ENCODE measurements at places on chromosomes 12 and 14.

DNA sequence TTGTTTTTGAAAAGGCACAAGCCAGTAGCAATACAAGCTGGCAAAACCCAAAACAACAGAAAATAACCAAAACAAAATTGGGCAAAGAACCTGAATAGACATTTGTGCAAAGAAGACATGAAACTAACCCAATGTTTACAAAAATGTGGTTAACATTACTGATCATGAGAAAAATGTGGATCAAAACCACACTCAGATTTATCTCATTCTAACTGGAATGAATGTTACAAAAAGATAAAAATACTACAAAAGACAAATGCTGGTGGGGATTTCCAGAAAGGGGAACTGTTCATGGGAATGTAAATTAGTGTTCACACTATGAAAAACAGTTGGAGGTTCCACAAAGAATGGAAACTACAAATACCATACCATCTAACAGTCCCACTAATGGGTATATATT lies 26.6 kb downstream of the ASCL4 start:
- DNase-seq, result no peak

- peak; percentile 30 for DNase-seq
Observed at GRCh38 chr14:57346741-57347140, 43.6 kb upstream of the NAA30 start.

- no peak for DNase-seq
Observed at GRCh38 chr12:16458521-16459078, 111.2 kb downstream of the MGST1 start.

DNA sequence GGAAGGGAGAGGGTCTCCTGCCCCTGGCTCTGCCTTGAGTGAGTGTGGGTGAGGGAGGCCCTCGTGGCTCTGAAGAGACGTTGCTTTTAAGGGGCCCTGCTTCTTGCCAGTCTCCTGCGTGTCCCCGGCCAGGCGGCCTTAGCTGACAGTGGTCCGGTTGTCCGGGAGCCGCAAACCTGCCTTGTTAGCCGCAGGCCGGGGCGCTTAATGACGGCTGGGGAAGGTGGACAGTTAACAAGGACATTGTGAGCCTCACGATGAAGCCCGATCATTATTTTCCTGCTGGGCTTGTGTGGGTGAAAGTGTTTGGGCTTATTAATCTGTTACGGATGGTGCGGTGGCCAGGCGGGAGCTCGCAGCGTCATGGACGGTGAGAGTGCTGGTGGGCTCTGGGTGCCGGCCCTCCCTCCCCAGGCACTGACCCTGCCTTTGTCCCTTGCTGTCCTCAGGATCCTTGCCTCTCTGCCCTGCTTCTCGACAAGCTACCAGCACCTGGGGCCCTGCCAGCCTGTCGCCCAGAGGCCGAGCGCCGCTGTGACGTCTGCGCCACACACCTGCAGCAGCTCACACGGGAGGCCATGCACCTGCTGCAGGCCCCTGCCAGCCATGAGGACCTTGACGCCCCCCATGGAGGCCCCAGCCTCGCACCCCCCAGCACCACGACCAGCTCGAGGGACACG lies 13.3 kb downstream of the KIF26A start:
- no peak for DNase-seq

DNA sequence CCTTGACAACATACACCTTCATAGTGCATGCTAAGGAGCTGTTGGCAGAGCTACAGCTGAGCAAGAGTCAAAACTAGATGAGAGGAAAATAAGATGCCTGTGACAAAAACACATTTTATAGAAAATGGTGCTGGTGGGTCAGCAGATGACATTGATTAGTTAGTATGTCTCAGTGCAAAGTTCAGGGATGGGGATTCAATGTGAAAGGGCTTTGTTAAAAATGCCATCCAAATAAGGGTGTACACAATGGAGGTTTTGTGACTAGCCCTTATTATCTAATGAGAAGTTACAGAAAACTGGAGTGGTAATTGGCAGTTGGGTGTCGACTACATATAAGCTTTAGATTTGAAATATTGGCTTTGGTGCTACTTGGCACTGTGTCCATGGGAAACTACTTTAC lies 169.0 kb downstream of the MON2 start:
- no peak for DNase-seq

GRCh38 chr12:88805692-88806091 lies 225.4 kb upstream of the KITLG start:
- DNase-seq, result no peak

GRCh38 chr12:83093426-83093825 lies 406.7 kb downstream of the TMTC2 start:
- DNase-seq, result no peak

DNA sequence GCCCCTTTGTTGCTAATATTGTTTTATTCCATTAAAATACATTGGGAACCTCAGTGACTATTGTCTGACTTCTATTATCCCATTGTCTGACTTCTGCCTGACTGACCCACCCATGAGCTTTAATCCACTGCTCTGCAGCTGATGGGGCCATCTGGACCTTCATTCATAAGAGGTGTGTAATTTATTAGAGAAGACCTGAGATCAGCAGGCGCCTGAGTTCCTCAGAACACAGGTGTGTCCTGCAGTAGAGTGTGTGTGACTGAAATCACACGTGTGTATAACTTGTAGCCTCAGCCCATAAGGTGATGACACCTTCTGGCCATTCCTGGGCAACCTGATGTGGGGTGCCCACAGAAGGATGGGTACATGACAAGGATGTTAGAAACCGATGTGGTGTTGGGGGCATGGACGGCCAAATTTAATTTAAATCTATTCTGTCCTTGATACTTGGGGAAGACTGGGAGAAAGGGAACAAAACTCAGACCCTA lies 821.0 kb downstream of the TMEM121 start:
- DNase-seq, result no peak

- no peak for DNase-seq
Observed at GRCh38 chr12:132276066-132276826, 53.1 kb downstream of the GALNT9 start.

GRCh38 chr12:125330645-125331341 lies 265.6 kb downstream of the AACS start:
- no peak for DNase-seq

DNA sequence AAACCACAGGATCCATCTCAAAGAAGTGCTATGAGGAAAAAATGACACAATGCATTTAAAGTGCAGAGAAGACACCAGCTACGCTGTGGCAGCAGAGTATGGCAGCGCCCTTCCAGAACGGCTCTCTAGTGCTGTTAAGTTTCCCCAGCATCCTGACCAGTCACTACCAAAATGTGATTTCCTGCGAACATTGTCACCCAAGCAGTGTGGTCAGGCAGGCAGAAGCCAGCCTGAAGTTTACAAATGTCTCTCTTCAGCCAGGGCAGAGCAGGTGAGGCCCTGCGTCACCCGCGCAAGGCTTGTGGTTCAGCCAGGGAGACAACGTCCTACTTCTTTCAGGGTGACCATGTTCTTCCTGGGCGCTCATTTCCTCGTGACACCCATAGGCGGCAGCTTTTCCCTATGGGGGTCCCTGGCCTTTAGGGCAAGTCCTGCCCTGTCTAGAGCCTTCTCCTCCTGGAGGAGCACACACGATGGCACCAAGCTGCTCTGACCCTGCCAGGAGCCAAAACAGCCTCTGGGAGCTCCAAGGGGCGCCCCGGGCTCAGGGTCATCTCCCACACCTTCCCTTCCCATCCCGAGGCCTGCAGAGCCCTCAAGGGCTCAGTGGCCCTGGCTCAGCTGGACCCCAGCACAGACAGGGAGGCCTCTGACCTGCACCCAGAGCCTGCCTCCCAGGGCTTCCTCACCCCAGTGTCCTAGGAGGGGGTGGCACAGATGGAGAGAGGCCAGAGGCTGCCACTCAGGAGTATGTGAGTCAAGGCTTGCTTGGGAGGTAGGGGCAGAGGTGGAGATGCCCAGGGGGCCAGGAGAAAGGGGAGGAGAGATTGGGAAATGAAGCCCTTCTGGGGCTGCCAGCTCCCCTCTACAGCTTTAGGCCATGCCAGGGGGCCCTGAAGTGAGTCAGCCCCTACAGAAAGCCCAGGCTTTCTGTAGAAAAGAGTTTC lies 41.9 kb downstream of the PSMA6 start:
- DNase-seq, result no peak

DNA sequence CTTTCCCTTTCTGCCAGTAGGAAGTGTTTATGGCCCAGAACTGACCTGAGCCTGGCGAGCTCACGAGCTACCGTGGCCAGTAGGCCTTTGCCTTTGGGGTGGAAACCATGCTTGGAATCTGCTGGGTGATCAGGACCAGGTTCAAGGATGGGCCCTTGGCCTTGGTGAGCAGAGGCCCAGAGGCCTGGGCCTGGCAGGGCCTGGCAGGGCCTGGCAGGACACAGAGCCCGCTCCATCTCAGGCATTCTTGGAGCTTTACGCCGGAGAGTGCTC lies 184.8 kb upstream of the RTL1 start:
- DNase-seq, result no peak

DNA sequence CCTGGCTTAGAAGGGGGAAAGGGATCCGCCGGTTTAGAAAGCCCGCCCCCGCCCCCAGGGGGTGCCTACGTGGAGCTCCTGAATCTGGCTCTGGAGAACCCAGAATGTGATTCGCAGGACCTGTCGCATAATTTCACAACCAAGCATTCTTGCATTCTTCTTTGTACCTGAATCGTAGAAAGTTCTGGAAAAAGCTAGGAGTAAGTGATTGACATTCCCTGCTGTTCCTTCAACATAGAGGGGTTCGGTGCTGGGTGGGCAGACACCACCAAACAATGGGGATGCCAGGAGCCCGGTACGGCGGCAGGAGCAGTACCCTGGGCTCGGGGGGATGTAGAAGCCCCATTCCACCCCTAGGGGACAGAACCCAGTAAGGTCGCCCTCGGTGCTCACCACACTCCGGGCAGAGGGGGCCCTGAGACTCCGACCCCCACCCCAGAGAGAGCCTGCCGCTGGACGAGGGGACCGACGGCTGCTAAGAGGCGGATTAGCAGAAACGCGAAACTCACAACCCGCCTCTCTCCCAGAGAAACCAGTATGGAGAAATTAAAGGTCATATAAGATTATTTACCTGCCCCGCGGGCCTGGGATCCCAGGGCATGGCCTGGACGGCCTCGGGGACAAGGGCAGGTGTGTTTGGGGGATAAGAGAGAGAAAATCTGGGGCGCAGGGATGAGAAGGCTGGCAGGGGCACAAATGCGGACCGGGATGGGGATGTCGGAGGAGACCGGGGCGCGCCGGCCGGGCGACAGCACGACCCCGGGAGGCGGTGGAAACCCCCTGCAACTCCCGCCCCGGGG lies 520 bp downstream of the CSRP2 start:
- DNase-seq, result no peak

DNA sequence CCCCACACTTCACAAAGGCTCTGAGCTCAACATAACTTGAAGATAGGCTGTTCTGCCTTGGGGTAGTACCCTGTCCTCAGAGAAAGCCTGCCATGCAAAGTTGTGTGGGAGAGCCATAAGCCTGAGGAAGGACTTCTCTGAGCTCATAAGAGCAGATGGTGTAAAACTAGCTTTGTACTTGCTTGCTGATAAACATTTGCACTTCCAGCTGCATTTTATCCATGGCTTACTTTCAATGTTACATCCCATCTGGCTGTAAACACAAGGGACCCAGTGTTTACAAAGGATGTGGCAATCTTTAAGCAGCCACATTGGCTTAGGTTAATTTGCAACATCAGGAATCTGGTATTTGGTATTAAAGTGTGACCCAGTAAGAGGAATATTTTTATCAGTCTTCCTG lies 258.1 kb downstream of the IPO8 start:
- DNase-seq, result no peak

DNA sequence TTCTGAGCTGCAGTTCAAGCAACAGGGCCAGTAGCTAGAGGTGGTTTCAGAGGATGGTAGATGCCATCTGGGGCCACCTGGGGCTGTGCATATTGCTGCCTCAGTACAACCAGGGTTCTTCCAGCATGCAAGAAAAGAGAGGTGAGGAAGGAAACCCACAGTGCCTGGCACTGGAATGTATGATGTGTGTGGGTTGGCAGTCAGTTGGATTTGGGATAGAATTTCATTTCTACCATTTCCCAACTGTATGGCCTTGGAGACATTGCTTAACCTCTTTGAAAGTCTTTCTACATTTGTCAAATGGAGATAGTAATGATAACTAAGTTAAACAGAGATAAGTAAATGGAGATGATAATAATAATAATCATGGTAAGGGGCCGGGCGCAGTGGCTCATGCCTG lies 10.2 kb upstream of the LRRC10 start:
- no peak for DNase-seq

GRCh38 chr12:75208856-75209811 lies 505 bp downstream of the KCNC2 start:
- no peak for DNase-seq

GRCh38 chr12:19151298-19151697 lies 21.8 kb downstream of the PLEKHA5 start:
- no peak for DNase-seq

DNA sequence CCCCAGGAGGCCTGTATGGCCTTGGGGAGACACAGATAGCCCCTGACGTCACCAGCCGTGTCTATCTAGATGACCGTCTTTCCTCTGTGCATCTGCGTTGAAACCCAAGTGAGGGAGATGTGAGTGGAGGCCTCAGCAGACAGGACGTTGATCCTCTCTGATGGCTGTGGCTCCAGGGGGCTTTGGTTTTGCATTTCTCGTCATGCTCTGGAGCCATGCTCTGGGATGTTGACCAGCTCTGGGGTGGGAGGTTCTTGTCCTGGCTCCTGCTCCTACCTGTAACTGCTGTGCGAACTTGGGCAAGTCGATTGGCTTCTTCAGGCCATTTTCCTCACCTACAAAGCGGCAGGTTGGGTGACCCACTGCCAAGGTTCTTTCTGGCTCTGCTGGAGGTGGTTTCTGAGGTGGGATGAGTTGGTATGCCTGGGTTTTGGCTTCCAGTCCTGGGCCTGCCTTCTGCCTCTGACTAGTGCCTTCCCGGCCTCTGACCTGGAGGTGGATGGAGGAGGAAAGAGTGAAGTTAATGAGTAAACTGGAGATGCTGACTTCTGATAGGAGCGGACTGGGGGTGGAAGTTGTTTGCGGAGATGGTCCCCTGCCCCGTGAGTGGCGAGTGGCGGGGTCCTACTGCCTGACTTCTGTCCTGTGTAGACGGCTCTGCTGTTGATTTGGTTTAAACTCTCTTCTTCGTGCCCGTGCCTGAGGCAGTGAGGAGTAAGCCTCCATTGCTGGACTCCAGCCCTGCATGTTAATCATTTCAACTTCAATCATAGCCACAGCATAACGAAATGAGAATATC lies 8.4 kb downstream of the TSPAN9 start:
- no peak for DNase-seq

DNA sequence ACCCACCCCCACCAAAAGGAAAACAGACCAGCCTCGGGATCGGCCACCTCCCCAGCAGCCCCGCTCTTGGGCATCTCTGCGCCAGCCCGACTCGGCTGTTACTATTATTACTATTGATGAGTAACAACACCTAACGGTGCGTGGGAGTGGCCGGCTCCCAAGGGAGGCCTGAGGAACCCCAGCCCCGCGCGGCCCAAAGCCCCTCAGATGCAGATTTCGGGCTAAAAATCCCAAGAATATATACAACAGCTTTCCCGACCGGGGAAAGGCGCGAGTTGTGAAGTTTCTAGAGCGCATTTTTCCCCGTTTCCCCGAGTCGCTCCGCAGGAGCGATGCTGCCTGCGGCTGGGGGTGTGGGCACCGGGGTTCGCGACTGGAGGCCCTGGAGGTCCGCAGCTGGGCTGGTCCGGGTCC lies 565 bp downstream of the NT5DC3 start:
- no peak for DNase-seq

- DNase-seq, result no peak
Observed at GRCh38 chr14:53231171-53231570, 78.0 kb upstream of the DDHD1 start.

GRCh38 chr14:95440496-95440895 lies 76.0 kb downstream of the SYNE3 start:
- DNase-seq, result no peak
